Ecto neural progenitor cell (in vitro differentiated cells): ENCODE measurements at places on chromosomes 11 and 22.

GRCh38 chr11:82722231-82722630 lies 11.4 kb downstream of the FAM181B start:
- DNase-seq: no peak

- DNase-seq: no peak
These were observed 2.9 kb upstream of the CTSC start for GRCh38 chr11:88340366-88340935.

DNA sequence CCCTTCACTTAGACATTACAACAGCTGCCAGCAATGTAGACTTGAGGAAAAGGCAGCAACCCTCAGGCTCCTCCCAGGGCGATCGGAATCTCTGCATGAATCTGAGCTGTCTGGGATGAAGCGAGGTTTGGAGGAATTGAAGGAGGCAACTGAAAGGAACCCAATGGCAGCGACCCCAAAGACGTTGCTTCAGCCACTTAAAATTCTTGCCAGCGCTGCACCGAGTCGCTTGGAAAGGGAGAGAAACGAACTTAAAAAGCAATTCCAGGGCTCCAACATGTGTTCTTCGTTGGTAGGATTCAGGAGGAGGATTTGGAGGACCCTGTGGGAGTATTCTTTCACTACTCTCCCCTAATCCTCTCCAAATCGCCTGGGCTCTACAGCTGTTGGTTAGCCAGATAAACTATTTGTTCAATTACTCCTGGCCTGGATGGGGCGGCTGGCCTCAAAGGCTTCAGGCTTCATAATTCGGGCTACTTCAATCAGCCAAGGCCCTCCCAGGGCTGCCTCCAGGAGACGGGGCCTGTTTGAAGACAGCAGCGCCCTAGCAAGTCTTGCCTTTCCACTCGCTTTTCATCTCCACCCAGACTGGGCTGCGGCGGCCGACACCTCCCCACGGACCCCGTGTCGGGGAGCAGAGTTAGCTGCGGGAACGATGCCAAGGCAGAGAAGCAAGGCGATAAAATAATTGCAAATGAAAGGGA lies 72.4 kb upstream of the TMEM45B start:
- no peak for DNase-seq

DNA sequence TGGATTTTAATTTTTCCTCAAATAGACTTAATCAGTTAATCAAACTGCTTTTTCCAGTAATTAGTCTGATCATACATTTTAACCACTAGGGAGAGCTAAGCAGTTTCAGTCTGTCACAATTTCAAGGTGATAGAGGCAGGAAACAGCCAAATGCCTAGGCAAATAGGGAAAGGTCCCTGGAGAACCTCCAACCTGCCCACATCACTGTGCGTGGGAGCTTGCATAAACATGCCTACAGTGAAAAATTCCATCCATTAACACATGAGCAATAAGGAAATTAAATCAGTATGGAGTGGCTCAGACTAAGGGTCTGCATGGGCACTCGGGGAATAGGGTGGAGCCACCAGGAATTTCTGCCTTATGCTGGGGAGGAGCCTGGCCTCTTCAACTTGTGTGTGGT lies 74.6 kb downstream of the AASDHPPT start:
- DNase-seq: no peak

GRCh38 chr11:130873761-130874160 lies 42.5 kb downstream of the SNX19 start:
- DNase-seq: no peak

GRCh38 chr22:50326956-50327710 lies at the start of gene DENND6B:
DENND6B (minus strand) TSS chr22:50327012; CDS start chr22:50326988, 24 bp downstream.
- peak; percentile 89 for DNase-seq

DNA sequence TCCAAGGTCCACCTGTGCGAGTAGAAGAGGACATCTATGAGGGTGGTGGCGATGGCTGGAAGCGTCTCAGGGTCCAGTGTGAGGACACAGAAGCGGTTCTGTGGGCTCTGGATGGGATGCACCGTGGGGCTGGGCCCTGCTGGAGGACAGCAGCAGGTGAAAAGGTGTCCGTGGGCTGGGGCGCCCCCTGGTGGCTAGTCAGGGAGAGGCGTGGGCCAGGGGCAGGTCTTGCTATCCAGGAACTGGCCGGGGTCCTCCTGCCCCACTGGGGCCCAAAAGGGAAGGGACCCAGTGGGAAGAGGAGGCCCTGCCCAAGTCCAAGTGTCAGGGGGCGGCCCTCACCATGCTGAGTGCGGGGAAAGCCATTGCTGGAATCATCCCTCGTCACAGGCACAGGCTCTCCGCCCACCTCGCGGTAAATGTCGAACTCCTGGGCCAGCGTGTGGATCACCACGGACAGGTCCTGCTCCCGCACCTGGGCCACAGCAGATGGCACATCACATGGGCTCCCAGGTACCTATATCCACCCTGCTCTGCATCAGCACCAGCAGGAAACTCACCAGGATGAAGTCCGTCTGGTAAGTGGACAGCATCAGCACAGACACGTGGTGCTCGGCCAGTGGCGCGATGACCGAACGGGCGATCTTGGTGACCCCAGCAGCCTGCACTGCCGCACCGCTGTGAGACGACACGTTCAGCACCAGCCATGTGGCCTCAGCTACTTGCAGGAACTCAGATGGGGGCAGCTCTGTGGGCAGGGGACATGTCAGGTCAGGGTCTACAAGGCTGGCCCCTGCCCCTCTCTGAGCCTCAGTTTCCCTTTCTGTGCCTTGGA lies 2.3 kb downstream of the CASTOR1 start:
- DNase-seq: peak; percentile 90

- no peak for DNase-seq
These were observed 30.2 kb downstream of the MRTFA start for GRCh38 chr22:40606306-40606705.

GRCh38 chr11:1548221-1549070 lies 23.6 kb downstream of the DUSP8 start:
- no peak for DNase-seq

- DNase-seq: no peak
These were observed 21.8 kb downstream of the NF2 start for GRCh38 chr22:29625090-29625825.

DNA sequence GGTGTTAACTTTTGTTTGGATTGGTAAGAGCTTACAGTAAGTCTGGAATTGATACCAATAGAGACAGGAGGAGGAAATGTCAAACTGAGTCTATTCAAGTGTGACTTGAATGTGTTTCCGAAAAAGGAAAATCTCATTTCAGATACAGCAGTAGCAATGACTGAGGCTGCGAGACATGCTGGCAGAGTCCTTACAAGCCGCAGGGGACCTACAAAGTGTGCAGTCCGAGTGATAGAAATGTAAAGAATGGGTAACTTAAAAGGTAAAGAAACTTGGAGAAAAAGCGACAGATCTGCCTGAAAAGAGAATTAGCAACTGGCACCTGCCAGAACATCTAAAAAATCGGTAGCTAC lies 444 bp downstream of the CWF19L2 start:
- DNase-seq: no peak

DNA sequence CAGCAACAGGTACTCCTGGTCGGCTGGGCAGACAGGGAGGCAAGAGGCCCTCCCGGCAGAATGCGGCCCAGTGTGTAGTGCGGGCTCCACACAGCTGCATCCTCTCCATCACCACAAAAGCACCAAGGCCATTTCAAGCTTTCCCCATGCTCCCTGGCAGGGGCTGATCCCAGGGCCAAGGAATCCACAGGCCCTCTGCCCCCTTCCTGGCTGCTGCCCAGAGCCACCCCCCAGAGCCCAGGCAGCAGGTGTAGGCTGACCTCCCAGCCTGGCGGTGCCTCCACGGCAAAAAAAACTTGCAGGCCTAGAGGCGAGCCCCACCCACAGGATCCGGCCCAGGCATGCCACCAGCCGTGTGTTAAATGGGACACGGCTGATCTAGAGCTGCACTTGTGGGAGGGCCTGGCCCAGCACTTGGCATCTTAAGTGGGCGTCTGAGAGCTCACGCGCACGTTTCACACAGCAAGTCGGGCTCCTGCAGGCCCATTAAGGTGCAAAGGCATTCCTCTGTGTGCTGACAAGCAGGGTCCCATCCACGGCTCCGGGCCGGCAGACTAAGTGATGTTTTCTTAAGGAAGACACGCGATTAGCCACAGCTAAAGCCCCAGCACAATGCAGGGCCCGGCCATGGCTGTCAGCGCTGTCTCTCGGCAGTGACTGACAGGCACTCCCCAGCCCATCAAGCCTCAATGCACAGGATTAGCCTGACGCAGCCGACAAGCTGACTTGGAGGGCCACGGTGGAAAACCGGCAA lies 19.8 kb upstream of the GNB1L start:
- peak; percentile 82 for DNase-seq

- peak; percentile 36 for DNase-seq
These were observed 66.9 kb downstream of the KCNQ1 start for GRCh38 chr11:2511421-2512369.

DNA sequence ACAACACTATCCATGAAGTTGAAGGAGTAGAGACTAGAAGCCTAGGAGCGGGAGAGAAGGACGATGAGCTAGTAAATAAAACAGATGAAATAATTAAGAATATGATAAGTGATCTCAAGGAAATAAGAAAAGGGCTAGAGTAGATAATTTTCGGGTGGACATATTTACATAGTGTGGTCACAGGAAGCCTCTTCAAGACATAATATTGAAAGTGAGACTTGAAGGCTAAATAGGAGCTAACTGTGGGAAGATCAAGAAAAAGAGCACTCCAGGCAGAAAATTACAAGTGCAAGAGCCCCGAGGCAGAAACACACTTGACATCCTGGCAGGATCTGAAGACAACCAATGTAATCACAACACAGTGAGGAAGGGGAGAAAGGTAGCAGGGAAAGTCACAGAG lies 11.9 kb upstream of the PPFIBP2 start:
- DNase-seq: no peak

DNA sequence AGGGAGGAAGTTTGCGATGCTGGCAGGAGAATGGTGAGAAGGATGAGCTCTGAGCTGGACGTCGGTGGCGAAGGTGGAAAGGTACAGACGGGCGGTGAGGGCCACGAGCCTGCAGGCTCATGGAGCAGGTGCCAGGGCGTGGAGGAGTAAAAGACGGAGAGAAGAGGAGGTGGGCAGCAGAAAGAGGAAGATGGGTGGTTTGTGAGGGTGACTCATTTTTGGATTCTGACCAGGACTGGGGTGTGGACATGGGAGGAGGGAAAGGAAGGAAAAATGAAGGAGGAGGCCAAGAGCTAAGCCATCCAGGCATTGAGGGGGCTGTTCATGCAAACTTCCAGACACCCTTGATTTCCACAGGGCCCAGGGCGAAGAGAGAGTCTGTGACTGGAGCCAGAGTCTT lies 3.5 kb downstream of the ZDHHC24 start:
- no peak for DNase-seq

DNA sequence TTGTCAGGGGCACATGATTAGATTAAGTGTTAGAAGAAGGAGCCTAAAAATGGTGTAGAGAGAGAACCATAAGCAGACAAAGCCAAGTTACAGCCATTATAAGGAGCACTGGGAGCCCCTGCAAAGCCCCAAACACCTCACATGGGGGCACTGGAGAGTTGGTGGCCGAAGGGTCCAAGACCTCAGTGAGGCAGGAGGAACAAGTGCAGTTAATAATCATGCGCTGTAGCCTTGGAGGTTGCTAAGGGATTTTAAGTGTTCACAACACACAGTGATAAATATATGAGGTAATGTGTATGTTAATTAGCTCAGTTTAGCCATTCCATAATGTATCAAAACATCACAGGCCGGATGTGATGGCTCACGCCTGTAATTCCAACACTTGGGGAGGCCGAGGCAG lies 54.4 kb upstream of the JAM3 start:
- DNase-seq: no peak
